RPMI7951 (cell line): ENCODE measurements at places on chromosomes 16 and 17.

- no peak for DNase-seq
Measured at GRCh38 chr17:58527306-58527705, 12.9 kb upstream of the MTMR4 start.

GRCh38 chr17:45857977-45858708 is 13.5 kb downstream of the SPPL2C start:
- DNase-seq = peak; percentile 21

GRCh38 chr17:63679214-63679613 is 20.7 kb downstream of the LIMD2 start:
- no peak for DNase-seq

- no peak for DNase-seq
Measured at GRCh38 chr17:35895636-35896587, 15.8 kb upstream of the CCL5 start.

GRCh38 chr17:76909971-76910760 is 42.0 kb downstream of the MGAT5B start:
- no peak for DNase-seq

DNA sequence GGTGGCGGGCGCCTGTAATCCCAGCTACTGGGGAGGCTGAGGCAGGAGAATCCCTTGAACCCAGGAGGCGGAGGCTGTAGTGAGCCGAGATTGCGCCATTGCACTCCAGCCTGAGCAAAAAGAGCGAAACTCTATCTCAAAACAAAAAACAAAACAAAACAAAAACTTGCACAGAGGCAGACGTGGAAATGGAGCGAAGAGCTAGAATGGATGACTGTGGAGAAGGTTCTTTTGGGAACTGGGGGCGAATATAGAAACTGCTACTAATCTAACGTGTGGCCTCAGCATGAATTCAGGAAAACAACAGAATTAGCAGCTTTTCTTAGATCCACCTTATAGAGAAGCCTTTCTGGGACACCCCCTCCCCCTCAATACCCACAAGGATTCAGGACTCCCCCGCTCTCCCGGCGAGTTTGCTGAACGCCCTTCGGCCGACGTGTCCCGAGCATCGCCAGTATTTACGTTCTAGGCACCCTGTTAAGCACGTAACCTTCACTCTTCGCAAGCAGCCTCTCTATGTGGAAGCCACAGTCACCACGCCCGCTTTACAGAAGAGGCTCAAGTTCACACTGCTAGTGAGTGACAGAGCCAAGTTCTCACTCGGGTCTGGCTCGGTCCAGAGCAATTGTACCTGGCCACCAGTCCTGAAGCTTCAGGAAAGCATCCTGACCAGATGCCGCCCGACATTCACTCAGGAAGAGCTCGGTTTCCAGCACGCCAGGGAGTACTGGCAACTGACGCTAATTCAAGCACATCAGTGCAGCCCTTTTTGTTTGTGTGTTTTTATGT is 13.3 kb upstream of the ABR start:
- no peak for DNase-seq

DNA sequence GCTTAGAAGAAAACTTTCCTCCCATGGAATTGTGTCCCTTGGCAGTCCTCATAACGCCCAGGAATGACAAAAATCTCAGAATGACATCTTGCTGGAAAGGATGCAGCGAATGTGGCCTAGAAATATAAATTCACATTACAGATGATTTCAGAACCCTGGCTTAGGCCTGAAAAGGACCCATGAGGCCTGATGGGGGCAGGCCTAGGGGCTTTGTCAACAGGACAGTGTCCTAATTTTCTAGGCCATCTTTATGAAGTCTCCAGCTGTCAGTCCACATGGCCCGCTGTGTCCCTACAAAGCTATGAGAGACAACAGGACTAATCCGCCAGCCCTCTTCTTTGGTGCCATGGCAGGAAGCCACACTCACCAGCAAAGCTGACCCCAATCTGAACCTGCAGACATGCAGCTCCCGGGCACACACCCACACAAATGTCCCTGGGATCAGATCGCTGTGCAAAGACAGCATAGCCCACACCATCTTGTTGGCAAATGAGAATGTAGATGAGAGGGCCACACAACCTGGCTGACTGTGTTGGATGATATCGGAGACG is 40.4 kb upstream of the DNAH17 start:
- DNase-seq = peak; percentile 39

GRCh38 chr17:67686241-67686640 is 31.5 kb upstream of the NOL11 start:
- no peak for DNase-seq

GRCh38 chr17:80645706-80646325 is 101.2 kb downstream of the RPTOR start:
- no peak for DNase-seq

- no peak for DNase-seq
Measured at GRCh38 chr17:3546521-3546920, 11.1 kb downstream of the TRPV3 start.

GRCh38 chr17:56624309-56624708 is 30.8 kb downstream of the NOG start:
- no peak for DNase-seq

GRCh38 chr17:51188271-51188833 is 22.1 kb downstream of the NME2 start:
- no peak for DNase-seq

DNA sequence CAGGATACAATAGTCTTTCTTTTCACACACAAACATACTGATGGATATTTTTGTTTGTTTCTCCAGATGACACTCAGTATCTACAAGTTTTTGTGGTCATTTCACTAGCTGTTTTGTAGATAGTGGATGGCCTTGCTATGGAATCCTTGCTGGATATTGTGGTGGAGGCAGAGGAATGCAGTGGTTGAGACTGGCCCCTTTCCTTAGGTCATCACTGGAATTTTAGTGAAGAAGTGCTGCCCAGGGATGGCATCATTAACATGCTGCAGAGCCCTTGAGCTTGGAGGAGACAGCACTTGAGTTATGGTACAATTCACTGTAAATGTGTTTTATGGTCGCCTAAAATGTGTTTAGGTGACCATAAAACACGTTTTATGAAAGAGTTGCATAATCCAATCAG is 455.9 kb upstream of the HSBP1 start:
- peak; percentile 66 for DNase-seq

DNA sequence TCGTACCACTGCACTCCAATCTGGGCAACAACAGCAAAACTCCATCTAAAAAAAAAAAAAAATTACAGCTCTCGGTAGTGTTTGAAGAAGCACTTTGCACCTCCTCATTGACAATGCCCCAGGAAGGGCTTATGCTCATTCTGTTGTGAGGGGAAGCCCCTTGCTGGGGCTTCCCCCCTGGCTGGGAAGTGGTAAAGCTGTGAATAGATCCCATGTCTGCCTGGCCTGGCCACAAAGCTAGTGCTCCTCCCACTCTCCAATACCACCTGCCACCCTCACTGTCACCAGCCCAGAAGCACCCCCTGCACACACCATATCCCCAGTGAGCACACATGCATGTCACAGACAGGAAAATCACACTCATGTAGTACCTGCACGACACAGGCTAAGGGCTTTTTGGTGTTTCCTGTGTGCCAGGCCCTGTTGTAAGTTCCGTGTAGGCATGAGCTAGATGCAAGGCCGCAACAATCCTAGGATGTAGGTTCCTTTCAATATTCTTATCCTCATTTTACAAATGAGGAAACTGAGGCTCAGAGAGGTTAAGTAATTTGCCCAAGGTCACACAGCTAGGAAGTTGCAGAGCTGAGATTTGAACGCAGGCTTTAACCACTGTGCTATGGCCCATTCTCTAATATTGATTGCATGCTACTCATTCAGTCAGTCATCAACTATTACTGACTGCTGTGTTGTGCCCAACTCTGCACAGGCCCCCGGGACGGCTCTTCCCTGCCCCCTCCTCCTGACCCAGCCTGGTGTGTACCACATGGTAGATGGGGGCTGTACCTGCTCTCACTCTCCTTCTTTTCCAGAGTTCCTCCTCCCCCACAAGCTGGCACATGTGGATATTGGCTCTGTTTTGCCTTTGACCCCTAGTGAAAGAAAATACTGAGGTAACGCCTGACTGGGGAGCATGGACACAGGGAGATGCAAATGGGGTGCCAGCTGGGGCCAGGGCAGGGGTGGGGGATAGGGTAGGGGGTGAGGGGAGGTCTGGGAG is 11.9 kb upstream of the COL1A1 start:
- DNase-seq = no peak

DNA sequence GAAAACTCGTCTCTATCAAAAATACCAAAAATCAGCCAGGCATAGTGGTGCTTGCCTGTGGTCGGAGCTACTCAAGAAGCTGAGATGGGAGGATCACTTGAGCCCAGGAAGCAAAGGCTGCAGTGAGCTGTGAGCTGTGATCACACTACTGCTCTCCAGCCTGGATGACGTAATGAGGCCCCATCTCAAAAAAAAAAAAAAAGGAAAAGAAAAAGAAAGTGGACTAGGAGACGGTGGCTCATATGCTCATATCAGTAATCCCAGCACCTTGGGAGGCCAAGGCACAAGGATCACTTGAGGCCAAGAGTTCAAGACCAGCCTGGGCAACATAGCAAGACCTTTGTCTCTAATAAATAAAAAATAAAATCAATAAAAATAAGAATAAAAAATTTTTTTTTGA is 8.8 kb upstream of the SUMO2 start:
- peak; percentile 24 for DNase-seq

DNA sequence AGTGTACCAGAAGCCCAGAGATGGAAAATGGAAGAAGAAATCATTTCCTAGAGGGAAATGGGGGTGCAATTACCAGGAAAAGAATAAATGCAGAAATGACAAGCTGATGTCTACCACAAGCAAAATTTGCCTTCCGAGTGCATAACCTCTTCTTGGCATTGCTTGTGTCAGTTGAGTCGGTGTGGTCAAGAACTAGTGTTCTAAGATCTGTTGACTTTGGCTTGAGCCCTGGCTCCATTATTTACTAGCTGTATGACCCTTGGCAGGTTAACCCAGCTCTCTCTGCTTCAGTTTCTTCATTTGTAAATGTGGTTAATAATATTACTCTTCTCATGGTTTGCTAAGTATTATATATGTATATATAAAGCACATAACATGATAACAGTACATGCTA is 273.0 kb upstream of the IRX5 start:
- no peak for DNase-seq

DNA sequence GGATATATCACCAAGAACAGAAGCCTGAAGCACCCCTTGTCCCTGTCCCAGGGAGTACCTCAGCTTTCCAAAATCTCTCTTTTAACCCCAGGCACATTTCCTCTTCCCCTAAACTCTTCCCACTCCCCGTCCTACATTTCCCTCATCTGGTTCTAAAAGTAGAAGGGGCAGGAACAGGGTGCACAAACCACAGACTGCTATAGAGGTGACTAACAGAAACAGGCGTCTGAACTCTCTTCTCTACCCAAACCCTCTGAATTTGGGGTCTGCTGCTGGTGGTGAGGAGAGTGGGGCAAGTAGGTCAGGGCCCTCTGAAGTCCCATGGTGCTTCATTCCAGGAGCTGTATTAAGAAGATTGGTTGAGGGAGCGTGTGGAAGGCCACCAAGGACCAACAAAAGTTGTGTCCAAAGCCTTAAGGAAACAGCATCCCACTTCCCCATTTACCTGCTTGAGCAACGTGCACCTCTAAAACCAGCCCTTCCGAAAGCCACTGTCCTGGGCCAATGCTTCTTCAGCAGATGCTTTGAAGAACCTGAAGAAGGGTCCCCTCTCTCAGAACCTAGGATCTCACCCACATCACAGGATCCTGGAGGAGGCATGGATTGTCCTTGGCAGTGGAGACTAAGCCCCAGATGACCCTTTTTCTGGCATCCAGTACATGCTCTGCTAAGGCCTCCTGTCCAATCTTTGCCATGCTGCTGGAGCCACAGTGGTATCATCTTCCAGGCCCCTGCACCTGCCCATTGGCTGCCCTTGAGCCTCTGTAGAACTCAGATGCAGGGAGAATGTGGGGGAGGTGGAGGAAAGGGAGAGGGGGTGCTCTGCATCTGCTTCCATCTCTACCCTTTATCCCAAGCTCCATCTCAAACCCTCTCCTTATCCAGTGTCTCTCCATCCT is 5.7 kb upstream of the NR1D1 start:
- DNase-seq = no peak
